ENCODE measurements at places on chromosomes 1 and 21.

GRCh38 chr1:221594576-221594975 is 147.3 kb downstream of the DUSP10 start:
- DNase-seq = peak; percentile 14

- no peak for DNase-seq
These were observed 62.5 kb upstream of the AJAP1 start for GRCh38 chr1:4591926-4592325.

GRCh38 chr1:150969626-150970025 is 5.0 kb downstream of the CERS2 start:
- no peak for DNase-seq

- DNase-seq = no peak
These were observed 120.8 kb downstream of the DMRTB1 start for GRCh38 chr1:53580009-53580400.

DNA sequence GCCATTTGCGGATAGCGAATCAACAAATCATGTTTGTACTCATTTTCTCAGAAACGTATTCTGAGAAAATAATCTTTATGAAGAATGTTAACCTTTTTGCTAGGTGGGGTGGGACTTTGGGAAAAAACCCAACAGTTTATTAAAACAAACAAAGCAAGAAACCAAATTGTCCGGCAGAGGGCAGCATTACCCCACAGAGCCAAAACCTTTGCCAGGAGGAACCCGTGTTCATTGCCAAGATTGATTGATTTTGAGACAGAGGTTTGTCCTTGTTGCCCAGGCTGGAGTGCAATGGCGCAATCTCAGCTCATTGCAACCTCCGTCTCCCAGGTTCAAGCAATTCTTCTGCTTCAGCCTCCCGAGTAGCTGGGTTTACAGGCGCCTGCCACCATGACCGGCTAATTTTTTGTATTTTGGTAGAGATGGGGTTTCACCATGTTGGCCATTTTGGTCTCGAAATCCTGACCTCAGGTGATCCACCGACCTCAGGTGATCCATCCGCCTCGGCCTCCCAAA is 70.8 kb upstream of the RHOU start:
- DNase-seq = peak; percentile 83

- no peak for DNase-seq
These were observed 60.2 kb downstream of the PRRC2C start for GRCh38 chr1:171545523-171545922.

DNA sequence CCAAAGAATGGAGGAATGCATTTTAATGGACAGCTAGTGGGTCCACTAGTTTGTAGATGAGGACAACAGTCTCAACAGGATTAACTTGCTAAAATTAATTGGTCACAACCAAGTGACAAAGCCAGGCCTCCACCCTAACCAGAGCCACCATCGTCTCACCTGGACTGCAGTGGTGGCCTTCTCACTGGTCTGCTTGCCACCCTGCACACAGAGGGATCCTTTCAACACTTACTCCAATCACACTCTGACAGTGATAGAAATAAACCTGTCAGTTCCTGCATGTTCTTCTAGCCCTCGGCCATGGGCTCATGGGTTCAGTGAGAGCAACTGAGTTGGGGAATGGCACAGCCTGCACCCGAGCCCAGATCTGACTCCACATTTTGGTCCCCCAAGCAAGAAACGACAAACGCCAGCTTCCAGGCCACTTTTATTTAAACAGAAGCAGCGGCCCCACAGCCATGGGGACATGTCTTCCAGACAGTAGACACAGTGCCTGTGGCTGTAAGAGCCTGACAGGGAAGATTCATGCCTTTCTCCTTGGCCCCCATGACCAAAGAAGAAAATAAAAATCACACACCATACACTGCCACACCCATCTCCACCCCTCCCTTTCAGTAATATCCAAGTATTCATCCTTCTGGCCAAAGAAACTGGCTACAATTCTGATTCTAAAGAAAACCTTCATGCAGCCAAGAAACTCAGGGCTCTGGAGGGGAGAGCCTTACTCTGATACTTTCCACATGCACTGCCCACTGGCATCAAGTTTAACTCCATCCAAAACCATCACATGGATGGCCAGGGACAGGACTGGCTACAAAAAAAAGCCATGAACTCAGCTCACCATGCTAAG is 37.6 kb downstream of the DHCR24 start:
- no peak for DNase-seq

- peak; percentile 84 for DNase-seq
These were observed 1.1 kb downstream of the AGTRAP start for GRCh38 chr1:11736746-11737639.

- no peak for DNase-seq
These were observed 2.6 kb upstream of the LUZP1 start for GRCh38 chr1:23171181-23171755.

- DNase-seq = no peak
These were observed 11.1 kb downstream of the TMEM240 start for GRCh38 chr1:1529321-1529720.

- DNase-seq = peak; percentile 95
These were observed at the start of gene PEX14 for GRCh38 chr1:10474613-10475507. TSS of gene PEX14 (plus strand) at chr1:10474950. CDS start at chr1:10474967, 17 bp downstream.

Measured in foreskin fibroblast (primary cell).